Hair follicle dermal papilla cell (primary cell): ENCODE measurements at places on chromosomes 4 and X. TPM values are rescaled to one million over a fixed set of nuclear protein-coding genes. Genes with fewer than 3 reads are reported as not detected.

The AFM gene
- total RNA-seq, result not detected in 2 replicates

The CSTF2 gene
- 8.9 and 9.7 TPM in 2 replicates for total RNA-seq

The SUPT20HL1 gene
- under 0.01 TPM in 1 of 2 replicates, not detected in the other for total RNA-seq

The CT45A1 gene
- not detected in 2 replicates for total RNA-seq

The GAGE13 gene
- not detected in 2 replicates for total RNA-seq

The TSR2 gene
- total RNA-seq, result 9.1 and 10.7 TPM in 2 replicates

The LRIT3 gene
- total RNA-seq, result under 0.01 TPM in 1 of 2 replicates, not detected in the other

The QRFPR gene
- total RNA-seq, result not detected in 2 replicates

The ACE2 gene
- not detected in 2 replicates for total RNA-seq

The ASMT gene
- total RNA-seq, result 0.12 TPM in 1 of 2 replicates, not detected in the other

The FAT1 gene
- total RNA-seq, result 279 and 334 TPM in 2 replicates

The LNX1 gene
- 10.1 and 11.1 TPM in 2 replicates for total RNA-seq

The TCEAL6 gene
- total RNA-seq, result not detected in 2 replicates

The NSG1 gene
- total RNA-seq, result 0.16 and 0.73 TPM in 2 replicates

The NXT2 gene
- 12.5 and 13.0 TPM in 2 replicates for total RNA-seq

The ADGRG4 gene
- not detected in 2 replicates for total RNA-seq

The CSAG3 gene
- not detected in 2 replicates for total RNA-seq
